ENCODE measurements at places on chromosomes 4 and X.

DNA sequence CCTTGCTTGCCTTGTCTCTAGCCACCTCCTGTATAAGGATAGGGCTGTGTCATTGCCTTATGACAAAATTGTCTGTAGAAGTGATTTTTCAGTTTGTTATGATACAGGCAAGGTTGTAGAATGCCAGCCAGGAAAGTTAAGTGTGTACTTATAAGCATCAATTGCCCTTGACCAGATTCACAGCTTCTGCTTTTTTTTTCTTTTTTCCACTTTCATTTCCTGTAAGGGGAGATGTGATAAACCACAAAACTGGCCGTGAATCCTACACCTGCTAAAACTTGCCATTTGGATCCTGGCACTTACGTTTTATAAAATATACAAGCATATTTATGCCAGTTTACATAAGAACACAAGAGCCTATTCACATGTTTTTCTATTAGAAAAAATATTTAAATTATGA, 35.0 kb upstream of the BMPR1B start:
- no peak for DNase-seq

- no peak for DNase-seq
These were observed 43.5 kb downstream of the CLCN3 start for GRCh38 chr4:169663831-169664230.

- peak; percentile 64 for DNase-seq
These were observed 19.0 kb upstream of the DCX start for GRCh38 chrX:111431001-111431400.

DNA sequence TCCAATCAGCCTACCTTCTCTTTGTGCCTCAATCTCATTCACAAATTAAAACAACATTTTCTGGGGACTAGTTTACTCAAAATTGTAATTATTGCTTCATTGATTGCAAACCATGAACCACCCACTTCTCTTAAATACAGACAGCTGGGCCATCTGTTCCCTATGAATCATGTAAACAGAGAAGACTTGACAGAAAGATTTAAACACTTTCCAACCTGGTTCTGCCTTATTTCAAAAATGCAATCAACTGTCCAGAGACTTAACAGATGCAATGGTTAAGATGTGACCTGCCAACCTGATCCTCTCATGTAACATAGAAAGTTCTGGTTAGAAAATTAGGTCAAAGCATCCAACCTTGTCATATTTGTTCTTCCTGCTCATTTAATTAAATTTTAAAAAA, 20.8 kb upstream of the SERTM2 start:
- no peak for DNase-seq

DNA sequence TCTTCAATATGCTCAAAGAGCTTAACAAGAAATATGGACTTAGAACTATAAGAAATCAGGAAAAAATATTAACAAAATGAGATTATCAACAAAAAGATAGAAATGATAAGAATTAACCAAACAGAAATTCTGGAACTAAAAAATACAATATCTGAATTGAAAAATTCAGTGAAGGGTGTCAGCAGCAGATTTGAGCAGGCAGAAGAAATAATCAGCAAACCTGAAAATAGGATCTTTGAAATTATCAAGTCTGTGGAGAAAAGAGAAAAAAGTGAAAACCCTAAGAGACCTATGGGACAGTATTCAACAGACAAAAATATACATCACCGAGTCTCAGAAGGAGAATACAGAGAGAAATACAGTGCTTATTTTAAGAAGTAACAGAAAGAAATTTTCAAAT, 877.8 kb upstream of the AGA start:
- no peak for DNase-seq

DNA sequence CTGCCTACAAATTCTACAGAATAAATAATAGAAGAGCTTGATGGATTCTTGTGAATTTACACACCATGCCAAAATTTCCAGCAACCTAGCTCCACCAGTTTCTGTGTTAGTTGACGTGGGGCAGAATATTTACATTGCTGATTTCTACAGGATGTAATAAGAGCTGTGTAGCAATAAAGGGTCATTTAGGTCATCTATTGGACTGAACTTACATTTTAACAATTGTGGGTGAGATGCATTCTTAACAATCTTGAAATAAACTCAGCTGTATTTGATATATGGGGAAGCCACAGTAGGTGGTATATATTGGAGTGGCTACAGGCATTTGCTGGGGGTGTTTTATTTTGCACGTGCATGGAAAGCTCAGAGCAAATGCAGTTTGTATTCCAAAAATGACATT, 655.3 kb downstream of the IQCM start:
- no peak for DNase-seq

DNA sequence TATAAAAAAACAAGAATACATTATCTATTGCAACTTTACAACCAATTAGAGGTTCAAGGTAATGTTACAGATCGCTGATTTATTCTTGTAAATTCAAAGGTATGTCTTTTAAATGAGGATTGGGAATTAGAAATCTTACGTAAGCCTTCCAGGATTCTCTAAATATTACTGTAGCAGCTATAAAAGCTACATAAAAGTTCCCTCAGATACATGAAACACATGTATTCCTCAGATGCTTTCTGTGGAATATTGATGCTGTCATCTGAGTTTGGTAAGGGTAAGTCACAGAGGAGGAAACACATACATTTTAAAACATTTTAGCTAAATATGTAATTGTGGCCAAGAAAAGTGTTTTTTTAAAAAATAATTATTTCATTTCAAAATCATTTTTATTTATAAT, 3.4 kb downstream of the AFP start:
- no peak for DNase-seq

DNA sequence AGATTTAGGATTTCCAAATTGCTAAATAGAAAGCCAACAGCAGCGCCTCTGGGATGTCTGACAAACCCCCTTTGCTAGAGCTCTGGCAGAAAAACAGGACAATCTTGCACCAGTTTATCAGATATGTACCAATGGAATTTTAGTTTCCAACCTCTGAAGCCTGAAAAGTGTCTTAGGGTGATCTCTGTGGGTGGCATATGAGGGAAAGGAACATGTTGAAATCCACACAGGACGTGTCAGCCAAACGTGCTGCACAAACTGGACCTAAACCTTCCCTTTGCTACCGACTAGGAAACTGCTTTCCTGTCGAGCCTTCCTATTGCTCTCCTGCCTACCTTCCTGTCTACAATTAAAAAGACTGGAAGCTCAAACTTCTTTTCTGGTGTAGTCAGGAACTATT, 53.5 kb downstream of the REELD1 start:
- DNase-seq = no peak

GRCh38 chr4:26287756-26288155, 33.1 kb upstream of the RBPJ start:
- no peak for DNase-seq

GRCh38 chrX:133630362-133630761, 215.1 kb upstream of the GPC4 start:
- DNase-seq = no peak

DNA sequence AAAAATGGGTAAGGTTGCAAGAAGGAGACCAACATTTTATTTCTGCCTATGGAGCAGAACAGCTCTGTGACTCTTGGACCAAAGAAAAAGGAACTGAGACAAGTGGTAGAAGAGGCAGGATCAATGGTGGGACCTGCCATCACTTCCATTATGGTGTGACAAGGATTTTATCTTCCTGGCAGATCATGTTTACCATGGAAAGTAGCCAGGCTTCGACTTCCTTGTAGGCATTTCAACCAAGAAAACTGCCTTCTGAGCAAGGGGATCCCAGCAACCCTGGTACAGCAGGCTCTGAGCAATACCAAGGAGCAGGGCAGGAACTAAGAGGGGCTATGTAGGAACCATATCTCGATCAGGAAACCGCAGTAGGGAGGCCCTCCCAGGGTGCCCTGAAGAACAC, 317.4 kb downstream of the IQCM start:
- no peak for DNase-seq

DNA sequence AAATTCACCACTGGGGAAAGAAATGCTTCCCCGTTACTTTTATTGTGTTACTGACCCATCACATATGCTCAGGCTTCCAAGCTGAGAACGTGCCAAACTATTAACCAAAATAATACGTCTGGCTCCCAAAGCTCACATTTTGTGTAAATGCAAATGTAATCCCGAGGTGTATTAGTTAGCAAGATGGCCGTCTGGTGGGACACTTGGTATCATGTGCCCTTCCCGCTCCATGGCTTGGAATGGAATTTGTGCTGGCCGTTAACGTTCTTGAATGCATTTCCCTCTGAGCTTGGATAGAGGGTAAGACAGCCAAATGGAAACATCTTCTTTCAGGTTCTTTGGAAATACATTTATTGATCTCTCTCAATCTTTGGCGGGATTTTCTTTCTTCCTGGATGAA, 105.0 kb downstream of the MFAP3L start:
- no peak for DNase-seq

DNA sequence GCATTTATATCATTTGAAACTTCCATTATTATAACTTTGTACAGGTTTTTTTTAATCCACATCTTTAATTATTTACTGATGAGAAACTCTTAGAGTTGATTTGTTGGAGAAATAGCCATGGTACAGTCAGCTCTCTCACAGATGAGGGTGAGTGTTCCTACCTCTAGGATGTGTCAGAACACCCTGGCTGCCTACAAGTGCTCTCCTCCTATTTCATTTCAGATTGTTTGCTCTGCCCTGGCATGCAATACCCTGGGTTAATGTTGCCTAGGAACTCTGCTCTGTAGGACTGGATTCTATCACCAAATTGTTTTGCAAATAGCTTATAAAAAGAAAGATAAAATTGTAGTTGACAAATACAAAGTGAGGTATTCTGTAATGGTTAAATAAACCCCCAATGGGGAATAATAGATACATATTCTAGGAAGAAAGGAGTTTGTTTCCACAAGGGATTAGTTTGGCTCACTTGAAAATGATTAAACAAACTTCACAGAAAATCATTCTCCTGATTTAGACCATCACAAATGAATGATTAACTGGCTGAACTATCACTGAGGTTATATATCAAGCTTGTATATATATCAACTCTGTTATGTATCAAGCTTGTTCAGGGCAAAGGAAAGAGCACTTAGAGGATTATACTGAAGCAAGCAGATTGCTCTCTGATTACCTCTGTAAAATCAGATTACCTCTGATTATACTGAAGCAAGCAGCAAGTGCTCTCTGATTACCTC, 150.0 kb downstream of the PDE5A start:
- DNase-seq = no peak

DNA sequence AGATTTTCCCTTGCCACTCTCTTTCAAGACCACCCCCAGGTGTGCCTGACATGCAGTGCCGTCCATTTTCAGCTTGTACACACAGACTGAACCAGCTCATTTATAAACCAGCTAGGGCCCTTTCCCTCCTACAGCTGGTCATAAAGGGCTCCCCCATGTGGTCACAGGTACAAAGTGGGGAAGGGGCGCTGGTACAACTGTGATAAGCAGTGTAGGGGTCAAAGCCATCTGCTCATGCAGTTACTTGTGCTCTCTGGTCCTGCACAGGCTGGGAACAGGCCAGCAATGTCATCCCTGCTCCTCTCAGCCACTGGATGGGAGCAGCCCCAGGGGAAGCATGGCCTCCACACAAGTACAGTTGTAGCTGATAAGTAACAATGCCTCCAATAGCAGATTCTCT, 20.6 kb downstream of the GABRQ start:
- DNase-seq = no peak

GRCh38 chr4:54447304-54447703, 210.5 kb upstream of the KIT start:
- DNase-seq = no peak

DNA sequence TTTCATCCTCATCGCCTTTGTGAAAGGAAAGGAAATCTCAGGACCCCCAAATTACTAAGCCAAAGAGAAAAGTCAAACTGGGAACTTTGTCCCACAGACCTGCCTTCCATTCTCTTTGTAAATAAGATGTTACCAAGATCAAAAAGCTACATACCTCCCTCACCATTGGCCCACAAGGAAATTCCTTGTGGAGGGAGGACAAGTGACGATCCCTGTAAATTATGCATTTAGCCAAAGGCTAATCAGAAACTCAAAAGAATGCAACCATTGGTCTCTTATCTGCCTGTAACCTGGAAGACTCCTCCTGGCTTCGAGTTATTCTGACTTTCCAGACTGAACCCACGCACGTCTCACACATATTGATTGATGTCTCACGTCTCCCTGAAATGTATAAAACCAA, 70.3 kb downstream of the SHOX start:
- DNase-seq = no peak

- DNase-seq = no peak
These were observed 487.1 kb downstream of the STPG2 start for GRCh38 chr4:97656044-97656720.

GRCh38 chrX:11341274-11342201, 48.3 kb downstream of the AMELX start:
- no peak for DNase-seq

- DNase-seq = no peak
These were observed 160.7 kb downstream of the NKX6-1 start for GRCh38 chr4:84338367-84338766.

GRCh38 chr4:142292231-142292630, 553.9 kb downstream of the INPP4B start:
- no peak for DNase-seq

DNA sequence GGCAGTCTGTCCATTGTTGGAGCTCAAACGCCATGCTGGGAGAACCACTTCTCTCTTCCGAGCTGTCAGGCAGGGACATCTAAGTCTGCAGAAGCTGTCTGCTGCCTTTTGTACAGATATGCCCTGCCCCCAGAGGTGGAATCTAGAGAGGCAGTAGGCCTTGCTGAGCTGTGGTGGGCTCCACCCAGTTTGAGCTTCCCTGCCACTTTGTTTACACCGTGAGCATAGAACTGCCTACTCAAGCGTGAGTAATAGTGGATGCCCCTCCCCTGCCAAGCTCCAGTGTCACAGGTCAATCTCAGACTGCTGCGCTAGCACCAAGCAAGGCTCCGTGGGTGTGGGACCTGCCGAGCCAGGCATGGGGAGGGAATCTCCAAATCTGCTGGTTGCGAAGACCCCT, 145.7 kb downstream of the VSIG4 start:
- no peak for DNase-seq

- DNase-seq = no peak
These were observed 133.6 kb upstream of the S100G start for GRCh38 chrX:16516232-16516876.

- DNase-seq = no peak
These were observed 220.5 kb upstream of the RPS6KA3 start for GRCh38 chrX:20487227-20487626.

DNA sequence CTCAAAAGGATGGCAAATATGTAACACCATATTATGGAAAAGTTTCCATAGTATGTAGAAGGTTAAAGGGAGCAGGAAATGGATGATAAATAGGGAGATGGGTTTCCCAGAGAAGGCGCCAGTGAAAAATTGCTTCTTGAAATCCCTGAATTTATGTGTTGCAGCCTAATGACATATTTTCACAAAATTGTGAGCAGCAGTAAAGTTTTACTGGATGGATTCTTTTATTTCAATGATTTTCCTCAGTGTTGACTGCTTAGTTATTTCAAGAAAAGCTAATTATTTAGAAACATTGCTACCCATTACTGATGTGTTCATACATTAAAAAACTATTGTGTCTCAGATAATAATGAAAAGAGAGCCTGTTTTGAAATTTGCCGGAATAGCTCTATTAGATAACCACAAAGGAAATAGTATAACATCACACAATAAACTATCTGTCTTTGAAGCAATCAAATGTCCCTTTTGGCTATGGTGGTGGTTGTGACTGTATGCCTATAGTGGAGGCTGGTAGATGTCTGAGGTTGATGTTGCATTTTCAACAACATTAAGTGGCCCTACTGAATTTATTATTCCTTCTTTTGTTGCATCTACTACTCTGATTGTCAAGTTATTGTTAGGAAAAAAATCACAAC, 169.9 kb upstream of the HAND2 start:
- DNase-seq = no peak

- peak; percentile 20 for DNase-seq
These were observed 158.0 kb downstream of the KCNIP4 start for GRCh38 chr4:21790438-21791029.

- DNase-seq = no peak
These were observed 1.2 kb downstream of the PRKX start for GRCh38 chrX:3712051-3712869.

GRCh38 chr4:24837336-24837735, 42.0 kb downstream of the SOD3 start:
- DNase-seq = no peak

All from NCI-H345 (cell line).